ENCODE measurements at places on chromosomes 2 and 18.

DNA sequence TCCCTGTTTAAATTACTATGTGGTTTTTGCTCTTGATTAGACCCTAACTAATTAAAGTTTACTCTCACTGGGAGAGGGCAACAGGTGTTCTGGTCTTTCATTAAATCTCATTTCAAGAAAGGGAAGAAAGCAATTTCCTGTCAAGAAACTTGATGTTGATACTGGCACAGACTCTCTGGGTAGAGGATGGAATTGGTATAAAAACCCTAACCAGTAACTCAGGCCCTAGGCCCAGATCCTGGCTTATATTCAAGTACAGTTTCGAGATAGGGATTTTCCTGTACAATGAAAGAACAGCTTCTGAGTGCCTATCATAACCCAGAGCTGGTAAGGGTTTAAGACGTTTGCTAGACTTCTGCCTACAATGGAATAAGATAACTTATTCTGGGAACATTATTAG, 61.6 kb upstream of the ACYP2 start:
- DNase-seq, result no peak

DNA sequence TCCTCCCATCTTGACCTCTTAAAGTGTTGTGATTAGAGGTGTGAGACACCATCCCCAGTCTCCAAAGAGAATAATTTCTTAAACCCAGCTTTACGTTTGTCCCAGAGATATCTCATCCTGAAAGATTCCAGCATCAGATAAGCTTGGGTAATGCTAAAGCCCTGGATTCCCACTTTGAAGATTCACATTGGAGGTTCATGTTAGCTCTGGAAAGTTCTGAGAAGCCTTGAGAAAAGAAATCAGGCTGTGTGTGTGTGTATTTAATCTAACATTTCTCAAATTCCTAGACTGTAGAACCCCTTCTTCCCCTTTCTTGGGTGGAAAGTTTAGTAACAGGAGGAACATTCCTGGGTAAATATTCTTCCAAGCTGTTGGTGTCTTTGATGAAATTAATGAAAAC, 18.0 kb downstream of the ZNF532 start:
- DNase-seq, result no peak

GRCh38 chr2:216469661-216470060, 29.0 kb upstream of the RPL37A start:
- no peak for DNase-seq

DNA sequence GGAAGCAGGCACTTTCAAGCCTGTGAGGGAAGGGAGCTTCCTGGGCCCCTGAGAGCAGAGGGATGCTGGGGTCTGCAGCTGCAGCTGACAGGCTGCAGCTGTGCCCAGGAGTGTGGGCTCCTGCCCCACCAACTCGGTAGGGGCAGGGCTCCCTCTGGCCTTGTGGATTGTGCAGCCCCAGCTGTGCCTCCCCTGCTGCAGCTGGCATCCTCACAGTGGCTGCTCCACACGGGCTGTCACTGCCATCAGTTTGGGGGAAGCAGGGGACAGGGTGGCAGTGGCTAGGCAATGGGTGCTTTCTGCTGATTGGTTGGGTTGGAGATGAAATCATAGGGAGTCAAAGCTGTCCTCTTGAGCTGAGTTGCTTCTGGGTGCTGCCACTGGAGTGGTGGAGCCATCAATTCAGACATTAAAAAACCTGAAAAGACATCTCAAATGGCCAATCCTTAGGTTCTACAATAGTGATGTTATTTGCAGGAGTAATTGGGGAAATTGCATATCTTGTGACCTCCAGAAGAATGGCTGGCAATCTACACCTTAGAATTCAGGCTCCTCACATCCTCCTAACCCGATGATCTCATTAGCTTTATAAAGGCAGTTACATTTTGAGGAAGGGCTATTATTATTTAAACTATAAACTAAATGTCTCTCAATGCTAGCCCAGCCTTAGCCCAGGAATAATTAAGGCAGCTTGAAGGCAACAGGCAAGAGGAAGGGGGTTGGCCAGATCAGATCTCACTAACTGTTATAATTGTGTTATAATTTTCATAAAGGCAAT, 41.3 kb downstream of the FAM171B start:
- DNase-seq, result no peak

- no peak for DNase-seq
Observed at GRCh38 chr18:8943900-8944870, 158.3 kb upstream of the NDUFV2 start.

GRCh38 chr18:23574611-23575308, 11.5 kb downstream of the NPC1 start:
- no peak for DNase-seq
